Activated CD4-positive, alpha-beta T cell treated with anti-CD3 and anti-CD28 coated beads, Interleukin-2, amount 10 ng/mL, durations not matched to agents 24 days and 14 days (primary cell): ENCODE measurements at places on chromosomes 3 and 15.

GRCh38 chr15:79257454-79257853 lies 25.1 kb upstream of the ANKRD34C start:
- DNase-seq, result no peak

DNA sequence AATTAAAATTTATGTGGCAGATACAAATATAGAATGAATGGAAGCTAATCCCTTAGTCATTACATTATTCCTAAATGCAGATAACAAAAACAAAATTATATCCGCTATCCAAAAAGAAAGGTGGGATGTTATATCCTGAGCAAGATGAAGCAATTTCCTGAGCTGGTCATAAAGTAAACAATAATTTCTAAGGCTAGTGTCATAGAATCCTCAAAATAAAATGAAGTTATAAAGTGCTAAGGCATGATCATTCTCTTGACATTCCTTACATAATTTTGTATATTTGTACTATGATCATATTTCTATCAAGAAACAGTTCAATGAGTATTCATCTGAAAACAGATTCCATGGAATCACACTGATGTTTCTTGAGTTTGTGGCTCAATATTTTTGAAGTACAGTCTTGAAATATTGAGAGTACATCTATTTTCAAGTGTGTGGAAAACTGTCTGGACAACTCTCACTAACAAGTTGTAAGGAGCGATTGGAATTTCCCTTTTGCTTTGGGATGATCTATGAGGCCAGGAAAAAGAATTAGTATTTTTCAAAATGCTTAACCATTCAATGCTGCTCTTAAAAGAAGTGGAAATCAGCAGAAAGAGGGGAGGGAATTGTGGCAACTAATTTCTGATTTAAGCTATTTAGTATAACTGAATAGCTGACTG lies 92.4 kb downstream of the ABI3BP start:
- no peak for DNase-seq

DNA sequence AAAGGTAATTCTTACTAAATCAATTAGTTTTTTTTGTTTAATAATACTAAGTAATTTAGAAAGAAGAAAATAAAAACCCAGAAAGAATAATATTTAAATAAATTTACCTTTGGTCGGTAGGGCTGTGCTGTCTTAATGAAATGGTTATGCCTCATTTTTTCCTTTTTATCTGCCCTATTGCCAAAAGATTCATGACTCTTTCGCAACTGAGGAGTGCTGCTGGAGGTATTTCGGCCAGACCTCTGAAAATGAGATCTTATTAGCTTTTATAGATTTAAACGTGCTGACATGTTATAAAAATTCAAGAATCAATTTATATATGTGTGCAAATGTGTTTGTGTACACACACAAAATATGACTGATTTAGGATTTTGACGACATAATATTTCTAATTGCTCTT lies 67.1 kb upstream of the USP50 start:
- no peak for DNase-seq

GRCh38 chr3:186705882-186706780 lies 11.0 kb upstream of the KNG1 start:
- DNase-seq, result peak; percentile 81

- DNase-seq, result no peak
Observed at GRCh38 chr3:57031631-57032541, 28.6 kb upstream of the SPATA12 start.

- DNase-seq, result no peak
Observed at GRCh38 chr3:140242818-140243276, 307.9 kb downstream of the CLSTN2 start.

- no peak for DNase-seq
Observed at GRCh38 chr3:71956716-71957115, 171.8 kb upstream of the PROK2 start.

DNA sequence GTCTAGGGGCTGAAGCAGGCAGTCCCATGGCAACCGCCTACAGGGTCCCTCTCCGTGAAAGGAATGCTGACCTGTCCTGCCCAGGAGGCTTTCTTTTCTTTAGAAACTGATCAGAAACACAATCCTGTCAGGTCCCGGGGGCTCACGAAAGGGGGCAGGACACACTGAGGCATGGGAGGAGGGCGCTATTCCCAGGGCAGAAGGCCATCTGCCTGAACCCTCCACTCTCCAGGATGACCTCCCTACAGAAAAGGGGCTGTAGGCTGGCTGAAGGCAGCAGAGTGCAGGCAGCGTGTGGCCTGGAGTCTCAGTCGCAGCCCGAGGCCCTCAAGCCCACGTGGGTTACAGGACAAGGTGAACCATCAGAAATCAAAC lies 18.4 kb upstream of the LRRK1 start:
- no peak for DNase-seq

DNA sequence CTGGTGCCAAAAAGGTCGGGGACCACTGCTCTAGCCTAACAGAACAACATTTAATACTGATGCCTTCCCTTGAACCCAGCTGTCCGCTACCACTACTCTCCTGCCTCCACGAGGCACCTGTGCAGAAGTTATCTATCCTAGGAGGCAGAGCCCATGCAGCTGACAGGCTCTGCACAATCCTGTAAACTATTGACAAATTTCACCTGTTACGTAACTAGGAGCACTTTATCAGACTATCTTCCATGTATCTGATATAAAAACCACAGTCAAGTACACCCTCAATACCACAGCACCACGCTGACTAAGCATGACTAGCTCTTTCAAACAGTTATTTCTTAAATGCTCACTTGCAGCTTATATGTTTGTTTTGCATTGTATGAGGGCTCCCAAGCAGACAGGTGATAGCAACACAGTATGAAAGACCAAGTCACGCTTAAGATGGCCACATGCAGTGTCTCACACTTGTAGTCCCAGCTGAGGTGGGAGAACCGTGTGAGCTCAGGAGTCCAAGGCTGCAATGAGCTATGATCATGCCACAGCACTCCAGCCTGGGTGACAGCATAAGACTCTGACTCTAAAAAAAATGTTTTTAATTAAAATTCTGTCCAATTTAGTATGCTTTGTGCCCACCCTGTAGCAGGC lies 4.5 kb upstream of the IL17RC start:
- no peak for DNase-seq

DNA sequence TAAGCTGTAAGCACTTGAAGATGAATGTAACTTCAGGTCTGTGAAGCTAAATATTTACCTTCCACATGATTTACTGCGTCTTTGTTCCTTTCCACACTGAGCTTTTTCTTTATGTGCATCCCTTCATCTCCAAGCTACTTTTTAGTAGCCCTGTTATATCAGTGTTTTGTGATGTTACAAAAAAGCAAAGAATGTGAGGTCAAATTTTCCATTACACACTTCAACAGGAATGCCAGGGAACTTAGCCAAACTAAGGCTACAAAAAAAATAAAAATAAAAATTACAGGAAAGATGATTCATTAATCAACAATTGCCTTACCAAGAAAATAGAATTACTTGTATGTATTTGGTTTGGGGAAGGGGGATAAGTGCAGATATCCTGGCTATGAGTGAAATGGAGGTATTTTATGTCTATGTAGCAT lies 73.0 kb downstream of the FILIP1L start:
- no peak for DNase-seq

DNA sequence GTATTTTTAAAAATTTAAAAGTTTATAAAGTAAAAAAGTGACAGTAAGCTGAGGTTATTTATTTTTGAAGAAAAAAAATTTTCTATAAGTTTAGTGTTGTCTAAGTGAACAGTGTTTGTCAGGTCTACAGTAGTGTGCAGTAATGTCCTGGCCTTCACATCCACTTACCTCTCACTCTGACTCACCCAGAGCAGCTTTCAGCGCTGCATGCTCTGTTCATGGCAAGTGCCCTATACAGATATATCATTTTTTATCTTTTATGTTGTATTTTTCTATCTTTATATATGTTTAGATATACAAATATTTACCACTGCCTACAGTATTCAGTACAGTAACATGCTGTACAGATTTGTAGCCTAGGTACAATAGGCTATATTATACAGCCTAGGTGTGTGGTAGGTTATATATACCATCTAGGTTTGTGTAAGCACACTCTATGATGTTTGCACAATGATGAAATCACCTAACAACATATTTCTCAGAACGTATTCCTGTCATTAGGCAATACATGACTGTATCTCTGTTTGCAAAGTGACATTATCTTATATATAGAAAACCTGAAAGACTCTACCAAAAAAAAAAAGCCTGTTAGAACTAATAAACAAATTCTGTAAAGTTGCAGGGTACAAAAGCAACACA lies 75.9 kb upstream of the TMC3 start:
- no peak for DNase-seq

DNA sequence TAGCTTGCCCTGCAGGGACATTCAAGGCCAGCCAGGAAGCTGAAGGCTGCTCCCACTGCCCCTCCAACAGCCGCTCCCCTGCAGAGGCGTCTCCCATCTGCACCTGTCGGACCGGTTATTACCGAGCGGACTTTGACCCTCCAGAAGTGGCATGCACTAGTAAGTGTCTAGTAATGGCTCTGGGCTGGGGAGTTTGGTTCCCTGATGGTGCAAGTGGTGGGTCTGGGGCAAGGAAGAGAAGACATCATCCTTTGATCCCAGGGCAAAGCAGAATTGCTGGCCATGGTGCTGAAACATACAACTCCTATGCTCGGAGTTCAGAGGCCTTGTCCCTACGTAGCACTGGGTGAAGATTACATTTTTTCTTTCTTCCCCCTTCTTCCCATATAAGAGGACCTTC lies 311.4 kb downstream of the EPHB1 start:
- DNase-seq, result peak; percentile 63

DNA sequence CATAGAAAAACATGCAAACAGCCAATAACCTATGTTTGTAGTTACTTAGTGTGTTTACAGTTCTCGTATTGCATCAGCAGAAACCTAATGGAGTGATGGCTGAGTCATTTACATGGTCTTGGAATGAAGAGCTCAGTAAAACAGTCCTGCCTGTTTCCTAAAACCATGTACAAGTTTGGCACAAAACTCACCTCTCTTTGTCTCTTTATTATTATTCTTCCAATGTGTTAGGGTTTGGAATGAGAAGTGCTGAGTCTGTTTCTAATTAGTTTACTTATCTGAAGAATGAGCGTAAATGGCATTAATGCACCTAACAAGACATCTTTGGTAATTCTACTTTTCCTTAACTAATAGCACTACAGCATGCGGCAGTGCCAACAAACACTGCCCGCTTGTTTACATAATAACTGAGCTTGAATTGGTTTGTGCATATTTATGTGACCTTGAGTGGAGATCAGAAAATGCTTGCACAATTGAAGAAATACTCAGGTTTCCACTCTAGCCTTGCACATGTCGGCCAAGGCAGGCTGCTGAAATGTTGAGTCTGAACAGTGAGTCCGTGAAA lies 385.4 kb upstream of the SEMA6D start:
- no peak for DNase-seq
